ENCODE measurements at places on chromosomes 12 and 14. TPM values are rescaled to one million over a fixed set of nuclear protein-coding genes. Genes with fewer than 3 reads are reported as not detected.

Gene ZFHX2
- total RNA-seq = 0.24 TPM

Gene ARPC3
- 377 TPM for total RNA-seq

Gene AQP6
- total RNA-seq = not detected

Gene NPFF
- total RNA-seq = 0.38 TPM

Gene SIX6
- total RNA-seq = under 0.01 TPM

Gene JAG2
- total RNA-seq = 8.8 TPM

Gene CCDC175
- total RNA-seq = not detected

Gene CSRNP2
- total RNA-seq = 11.7 TPM

Gene ARL1
- total RNA-seq = 46.6 TPM

DNA sequence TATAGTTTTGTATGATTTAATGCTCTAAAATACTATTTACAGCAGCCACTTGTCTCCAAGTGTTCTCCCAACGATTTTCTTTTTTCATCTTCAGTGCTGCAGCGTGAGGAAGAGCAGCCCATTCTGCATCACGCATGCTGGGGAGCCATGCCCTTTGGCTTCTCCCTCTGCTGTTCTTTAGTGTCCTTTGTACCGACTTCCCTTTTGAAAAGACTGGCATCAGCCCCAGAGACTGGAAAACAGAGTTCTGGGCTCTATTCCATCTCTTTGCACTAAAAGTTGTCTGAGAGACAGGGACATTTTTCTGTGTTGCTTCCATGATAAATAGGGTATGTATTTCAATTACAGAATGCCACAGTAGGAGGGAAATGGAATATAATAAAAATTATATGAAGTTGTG lies 105.1 kb downstream of the RERG start:
- H3K36me3 ChIP-seq = no peaks in the 10 kb centered on the region
- no peak overlapping the region for H3K4me3 ChIP-seq
- H3K4me1 ChIP-seq = no peaks in the 10 kb centered on the region
- no peak overlapping the region for H3K27ac ChIP-seq

GRCh38 chr12:128857133-128857763 lies 4.0 kb downstream of the GLT1D1 start:
- peaks cover 28% of the 10 kb centered on the region for H3K27me3 ChIP-seq
- no peak overlapping the region for H3K4me3 ChIP-seq
- no peak for DNase-seq
- H3K4me1 ChIP-seq = no peaks in the 10 kb centered on the region

DNA sequence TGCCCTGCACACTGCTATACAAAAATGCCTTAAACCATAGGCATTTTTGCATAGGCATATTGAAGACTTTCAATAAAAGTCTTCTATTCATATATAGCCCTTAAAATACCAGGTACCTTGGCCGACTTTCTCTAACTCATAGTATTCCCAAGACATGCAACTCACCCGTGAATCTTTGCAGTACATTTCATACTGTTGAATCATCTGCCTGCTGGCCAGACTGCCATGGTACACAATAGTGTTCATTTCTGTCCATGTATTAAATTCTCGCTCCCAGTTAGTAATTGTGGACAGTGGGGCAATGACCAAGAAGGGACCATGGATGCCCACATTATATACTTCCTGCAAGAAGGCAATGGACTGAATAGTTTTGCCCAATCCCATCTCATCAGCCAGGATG lies 24.3 kb upstream of the SUPT16H start:
- no peak overlapping the region for H3K4me3 ChIP-seq
- H3K36me3 ChIP-seq = peaks cover 94% of the 10 kb centered on the region
- no peak overlapping the region for H3K27ac ChIP-seq
- no peak for DNase-seq
- H3K4me1 ChIP-seq = no peaks in the 10 kb centered on the region
- H3K27me3 ChIP-seq = no peaks in the 10 kb centered on the region

- no peak overlapping the region for H3K27ac ChIP-seq
- no peaks in the 10 kb centered on the region for H3K36me3 ChIP-seq
- H3K4me1 ChIP-seq = no peaks in the 10 kb centered on the region
- no peak overlapping the region for H3K4me3 ChIP-seq
Observed at GRCh38 chr14:102764220-102764671, 13.0 kb upstream of the TRAF3 start.

DNA sequence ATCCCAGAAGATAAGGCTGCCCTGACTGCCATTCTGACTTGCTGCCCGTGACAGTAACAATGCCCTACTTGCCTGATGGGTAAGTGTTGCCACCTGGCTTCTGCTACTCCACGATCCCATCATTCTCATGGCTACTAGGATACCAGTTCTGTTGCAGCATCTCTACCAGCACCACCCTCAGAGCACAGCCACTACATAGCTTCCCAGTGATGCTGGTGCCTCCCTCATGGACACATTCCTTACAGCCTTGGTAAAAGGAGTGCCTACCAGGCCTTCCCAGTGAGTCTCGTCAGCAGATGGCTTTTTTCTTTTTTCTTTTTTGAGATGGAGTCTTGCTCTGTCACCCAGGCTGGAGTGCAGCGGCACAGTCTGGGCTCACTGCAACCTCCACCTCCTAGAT lies 84.4 kb upstream of the CMKLR1 start:
- no peaks in the 10 kb centered on the region for H3K36me3 ChIP-seq
- H3K4me3 ChIP-seq = no peak overlapping the region
- H3K27me3 ChIP-seq = no peaks in the 10 kb centered on the region
- H3K27ac ChIP-seq = no peak overlapping the region

- no peaks in the 10 kb centered on the region for H3K36me3 ChIP-seq
- no peak overlapping the region for H3K27ac ChIP-seq
- no peaks in the 10 kb centered on the region for H3K27me3 ChIP-seq
- no peak overlapping the region for H3K4me3 ChIP-seq
Observed at GRCh38 chr12:116455540-116456329, 103.4 kb upstream of the MAP1LC3B2 start.

GRCh38 chr14:37138898-37139297 lies 33.5 kb downstream of the SLC25A21 start:
- no peak for DNase-seq
- H3K27ac ChIP-seq = no peak overlapping the region
- no peak overlapping the region for H3K4me3 ChIP-seq
- H3K27me3 ChIP-seq = no peaks in the 10 kb centered on the region

DNA sequence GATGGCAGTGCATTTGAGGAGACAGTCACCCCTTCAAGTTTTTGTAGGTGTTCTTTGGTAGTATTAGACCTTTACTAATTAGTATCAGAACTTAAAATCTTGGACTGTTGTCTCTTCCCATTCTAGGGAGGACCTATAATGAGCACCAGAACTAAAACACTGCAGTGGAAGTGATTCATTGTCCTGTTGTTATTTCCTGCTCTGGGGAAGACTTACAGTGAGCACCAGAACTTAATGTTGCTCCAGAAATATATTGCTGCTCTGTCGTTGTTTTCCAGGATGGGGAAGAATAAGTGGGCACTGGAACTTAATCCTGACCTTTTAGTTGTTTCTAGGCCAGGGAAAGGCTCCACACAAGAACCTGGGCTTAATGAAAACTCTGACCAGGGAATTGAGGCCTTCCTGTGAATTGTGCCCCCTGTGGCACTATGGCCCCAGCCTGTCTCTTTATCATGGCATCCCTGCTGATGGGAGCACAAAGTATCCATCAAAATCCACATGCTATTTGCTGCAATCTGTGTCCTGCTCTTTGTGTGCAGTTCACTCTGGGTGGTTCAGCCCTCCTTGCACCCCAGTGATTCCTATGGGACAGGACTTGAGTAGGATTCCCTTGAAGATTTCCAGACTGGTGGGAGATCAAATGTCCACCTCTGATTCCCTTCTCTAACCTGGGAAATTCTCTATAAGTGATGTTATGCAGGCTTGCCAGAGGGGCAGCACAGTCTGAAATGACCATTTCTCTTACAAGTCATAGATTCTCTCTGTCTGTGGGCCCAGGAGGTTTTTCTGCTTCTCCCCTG lies 175.8 kb downstream of the PAWR start:
- no peak for DNase-seq
- no peaks in the 10 kb centered on the region for H3K27me3 ChIP-seq
- H3K27ac ChIP-seq = no peak overlapping the region
- no peak overlapping the region for H3K4me3 ChIP-seq
- H3K36me3 ChIP-seq = no peaks in the 10 kb centered on the region

DNA sequence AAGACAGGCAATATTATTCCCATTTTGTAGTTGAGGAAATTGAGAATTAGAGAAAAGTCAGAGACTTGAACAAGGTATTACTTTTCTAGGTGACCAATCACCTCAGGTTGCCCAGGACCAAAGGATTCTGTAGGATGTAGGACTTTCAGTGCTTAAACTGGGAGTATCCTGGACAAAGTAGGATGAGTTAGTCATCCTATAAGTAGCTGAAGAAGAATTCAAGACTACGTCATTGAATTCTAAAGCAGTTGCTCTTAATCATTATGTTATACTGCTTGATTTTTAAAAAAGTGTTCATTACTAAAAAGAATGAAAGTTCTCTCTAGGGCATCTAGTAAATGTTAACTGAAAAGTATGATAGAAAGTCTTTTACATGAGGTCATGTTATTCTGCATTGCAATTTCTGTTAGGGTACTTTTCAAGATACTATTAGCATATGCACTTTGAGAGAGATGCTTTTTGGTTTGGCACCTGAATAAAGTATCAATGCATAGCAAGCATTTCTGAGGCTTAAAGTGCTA lies 101.7 kb downstream of the RTN1 start:
- no peak overlapping the region for H3K27ac ChIP-seq
- no peak overlapping the region for H3K4me3 ChIP-seq
- H3K27me3 ChIP-seq = no peaks in the 10 kb centered on the region
- DNase-seq = no peak
- H3K4me1 ChIP-seq = no peaks in the 10 kb centered on the region

DNA sequence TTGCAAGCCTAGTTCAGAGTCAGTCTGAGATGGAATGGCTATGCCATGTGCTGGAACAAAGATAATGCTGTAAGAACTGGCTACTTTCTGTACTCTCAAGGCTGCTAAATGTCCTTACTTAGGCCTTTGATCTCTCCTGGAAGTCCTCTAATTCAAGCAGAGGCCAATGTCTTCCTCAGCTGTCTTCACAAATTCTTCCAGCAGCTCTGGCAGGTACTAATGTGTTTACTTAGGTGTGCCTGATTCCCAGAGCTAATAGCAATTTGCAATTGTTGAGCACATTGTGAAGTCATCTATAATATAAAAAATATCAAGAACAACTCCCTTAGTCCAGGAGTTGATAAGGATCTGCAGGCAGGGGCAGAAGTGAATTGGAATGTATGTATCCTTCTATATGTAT lies 3.8 kb upstream of the MYF5 start:
- peaks cover 71% of the 10 kb centered on the region for H3K27me3 ChIP-seq
- no peak for DNase-seq
- H3K4me1 ChIP-seq = no peaks in the 10 kb centered on the region
- H3K36me3 ChIP-seq = no peaks in the 10 kb centered on the region

DNA sequence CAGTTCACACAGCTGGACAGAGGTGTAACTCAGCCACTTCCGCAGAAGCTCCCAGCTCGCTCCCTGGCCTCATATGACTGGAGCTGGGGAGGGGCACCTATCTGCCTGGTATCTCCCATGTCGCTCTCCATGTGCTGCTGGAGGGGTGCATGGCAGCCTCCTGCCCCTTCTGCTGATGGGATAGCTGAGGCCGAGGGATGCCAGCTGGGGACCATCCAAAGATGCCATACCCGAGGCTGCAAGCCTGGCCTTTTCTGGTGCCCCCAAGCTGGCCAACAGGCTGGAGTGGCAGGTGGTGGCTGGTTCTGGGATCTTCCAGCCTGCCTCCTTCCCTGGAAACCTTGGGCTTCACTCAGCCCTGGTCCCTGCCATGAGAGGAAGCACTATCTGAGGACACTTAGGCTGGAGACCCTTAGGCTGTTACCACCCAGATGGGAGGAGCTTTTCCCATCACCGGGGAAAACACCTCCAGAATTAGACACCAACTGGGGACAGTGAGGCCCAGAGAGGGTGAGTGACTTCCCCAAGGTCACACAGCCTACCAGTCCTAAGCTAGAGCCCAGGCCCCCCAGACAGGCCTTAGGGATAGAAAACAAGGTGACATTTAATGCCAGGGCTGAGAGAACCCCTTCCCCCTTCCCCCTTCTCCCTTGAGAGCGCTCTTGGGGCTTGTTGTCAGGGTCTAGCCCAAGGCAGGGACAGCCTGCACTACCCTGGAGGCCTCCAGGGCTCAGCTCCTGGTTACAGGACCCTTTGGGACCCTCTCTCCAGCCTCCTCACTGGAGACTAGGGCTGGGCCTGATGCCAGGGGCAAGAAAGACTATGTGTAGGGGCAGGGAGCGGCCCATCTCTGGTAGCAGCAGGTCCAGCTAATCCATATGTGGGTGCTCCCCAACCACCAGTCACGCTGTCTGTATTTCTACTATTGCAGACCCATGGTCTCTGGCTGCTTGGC lies 7.1 kb downstream of the DTX1 start:
- H3K27me3 ChIP-seq = no peaks in the 10 kb centered on the region
- no peaks in the 10 kb centered on the region for H3K4me1 ChIP-seq
- H3K4me3 ChIP-seq = no peak overlapping the region
- no peak for DNase-seq

- no peak overlapping the region for H3K4me3 ChIP-seq
- no peak for DNase-seq
- peaks cover 7% of the 10 kb centered on the region for H3K4me1 ChIP-seq
Observed at GRCh38 chr14:23950411-23951135, 3.0 kb upstream of the DHRS4 start.

- H3K4me3 ChIP-seq = peak within 1 kb of the TSS; percentile 7
- DNase-seq = no peak
- no peaks in the 10 kb centered on the region for H3K27me3 ChIP-seq
- H3K36me3 ChIP-seq = no peaks in the 10 kb centered on the region
- peak within 1 kb of the TSS; percentile 65 for H3K27ac ChIP-seq
Observed at GRCh38 chr12:13196130-13196921, at the start of gene EMP1. EMP1 (plus strand) TSS chr12:13196726; CDS start chr12:13211511, 14,785 bp downstream.

GRCh38 chr12:103073630-103074029 lies 116.2 kb downstream of the ASCL1 start:
- H3K4me3 ChIP-seq = no peak overlapping the region
- H3K27me3 ChIP-seq = no peaks in the 10 kb centered on the region
- H3K27ac ChIP-seq = no peak overlapping the region
- DNase-seq = no peak
- H3K36me3 ChIP-seq = no peaks in the 10 kb centered on the region
- no peaks in the 10 kb centered on the region for H3K4me1 ChIP-seq

DNA sequence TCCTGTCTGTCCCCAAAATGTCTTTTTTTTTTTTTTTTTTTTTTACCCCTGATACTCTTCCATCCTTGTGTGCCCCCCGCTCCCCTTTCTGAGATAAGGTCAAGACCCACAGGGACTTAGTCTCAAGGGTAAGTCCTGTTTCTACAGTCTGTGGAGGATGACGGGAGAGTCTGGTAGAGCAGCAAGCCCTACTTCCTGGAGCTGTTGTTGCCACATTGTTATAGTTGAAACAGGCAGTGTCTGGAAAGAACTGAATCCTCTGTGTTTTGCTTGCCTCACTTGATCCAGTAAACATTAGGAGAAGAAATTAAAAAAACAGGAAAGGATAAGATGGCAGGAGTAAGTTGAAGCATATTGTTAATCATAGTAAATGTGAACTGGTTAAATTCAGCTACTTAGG lies 45.5 kb downstream of the ZNF664 start:
- H3K4me3 ChIP-seq = no peak overlapping the region
- H3K36me3 ChIP-seq = peaks cover 3% of the 10 kb centered on the region
- H3K27me3 ChIP-seq = no peaks in the 10 kb centered on the region
- no peak for DNase-seq
- no peaks in the 10 kb centered on the region for H3K4me1 ChIP-seq
- H3K27ac ChIP-seq = peak overlapping the region; percentile 14

- no peak overlapping the region for H3K27ac ChIP-seq
- DNase-seq = no peak
- H3K27me3 ChIP-seq = peaks cover 6% of the 10 kb centered on the region
- H3K36me3 ChIP-seq = no peaks in the 10 kb centered on the region
Observed at GRCh38 chr12:103836345-103836744, 4.7 kb downstream of the NT5DC3 start.

All from thymus (tissue), 14 donors.